ENCODE measurements at places on chromosomes 1 and 21.

- DNase-seq: no peak
Observed at GRCh38 chr1:167088746-167089417, 1.3 kb downstream of the GPA33 start.

- DNase-seq: no peak
Observed at GRCh38 chr1:218624052-218624451, 278.9 kb downstream of the TGFB2 start.

DNA sequence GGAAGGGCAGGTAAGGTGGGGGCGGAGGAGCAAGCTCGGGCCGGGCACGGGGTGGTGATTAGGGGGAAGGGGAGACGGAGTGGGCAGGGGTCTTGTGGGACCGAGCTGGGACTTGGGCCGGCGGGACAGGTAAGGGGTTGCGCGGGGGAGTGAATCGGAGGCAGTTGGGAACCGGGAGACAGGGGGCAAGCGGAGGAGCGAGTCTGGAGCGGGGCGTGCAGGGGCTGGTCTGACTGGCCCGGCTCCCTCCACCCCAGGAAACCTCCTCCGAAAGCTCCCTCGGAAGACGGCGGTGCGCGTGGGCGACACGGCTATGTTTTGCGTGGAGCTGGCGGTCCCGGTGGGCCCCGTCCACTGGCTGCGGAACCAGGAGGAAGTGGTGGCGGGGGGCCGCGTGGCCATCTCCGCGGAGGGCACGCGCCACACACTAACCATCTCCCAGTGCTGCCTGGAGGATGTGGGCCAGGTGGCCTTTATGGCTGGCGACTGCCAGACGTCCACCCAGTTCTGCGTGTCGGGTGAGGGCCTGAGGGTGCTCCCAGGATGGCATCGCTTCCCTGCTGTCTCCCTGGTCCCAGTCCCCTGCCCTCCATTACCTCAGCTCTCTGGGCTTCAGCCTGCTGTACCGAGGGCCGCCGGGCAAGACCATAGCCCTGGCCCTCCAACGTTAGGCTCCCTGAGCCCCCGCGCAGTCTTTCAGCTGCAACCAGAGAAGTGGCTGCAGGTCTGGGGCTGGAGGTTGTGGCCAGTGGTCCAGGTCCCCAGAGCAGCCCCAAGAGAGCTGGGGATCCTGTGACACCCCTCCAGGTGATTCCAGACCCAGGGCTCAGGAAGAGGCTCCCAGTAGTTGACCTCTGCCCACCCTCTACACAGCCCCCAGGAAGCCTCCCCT lies 6.3 kb downstream of the OBSCN start:
- no peak for DNase-seq

DNA sequence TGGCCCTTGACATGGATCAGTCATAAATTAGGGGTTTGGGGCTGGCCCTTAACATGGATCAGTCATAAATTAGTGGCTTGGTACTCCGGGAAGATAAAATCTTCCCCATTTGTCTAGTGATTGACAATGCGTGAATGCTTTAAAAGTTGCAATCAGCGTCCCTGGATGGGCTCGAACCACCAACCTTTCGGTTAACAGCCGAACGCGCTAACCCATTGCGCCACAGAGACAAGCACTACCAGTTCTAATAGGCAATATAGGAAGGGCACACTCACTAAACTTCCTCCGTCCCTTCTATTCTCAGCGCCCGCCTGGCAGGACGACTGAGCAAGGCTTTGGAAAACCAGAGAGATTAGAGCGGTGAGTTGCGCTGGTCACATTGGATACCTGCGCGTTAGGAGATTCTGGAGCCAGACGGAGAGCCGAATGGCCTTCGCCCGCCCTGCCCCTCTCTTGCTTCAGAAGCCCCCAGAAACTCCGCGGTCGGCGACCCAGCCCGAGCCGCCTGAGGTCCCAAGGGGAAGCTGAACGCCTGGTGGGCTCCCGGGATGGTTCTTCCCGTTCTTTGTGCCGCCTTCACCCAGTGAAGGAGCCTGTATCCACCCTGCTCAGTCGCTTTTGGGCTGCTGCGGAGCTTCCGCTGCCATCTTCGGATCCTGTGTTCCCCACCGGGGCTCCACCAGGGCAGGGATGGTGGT lies 235.9 kb downstream of the FAM72C start:
- no peak for DNase-seq

- no peak for DNase-seq
Observed at GRCh38 chr1:94983171-94983739, 56.3 kb upstream of the CNN3 start.

DNA sequence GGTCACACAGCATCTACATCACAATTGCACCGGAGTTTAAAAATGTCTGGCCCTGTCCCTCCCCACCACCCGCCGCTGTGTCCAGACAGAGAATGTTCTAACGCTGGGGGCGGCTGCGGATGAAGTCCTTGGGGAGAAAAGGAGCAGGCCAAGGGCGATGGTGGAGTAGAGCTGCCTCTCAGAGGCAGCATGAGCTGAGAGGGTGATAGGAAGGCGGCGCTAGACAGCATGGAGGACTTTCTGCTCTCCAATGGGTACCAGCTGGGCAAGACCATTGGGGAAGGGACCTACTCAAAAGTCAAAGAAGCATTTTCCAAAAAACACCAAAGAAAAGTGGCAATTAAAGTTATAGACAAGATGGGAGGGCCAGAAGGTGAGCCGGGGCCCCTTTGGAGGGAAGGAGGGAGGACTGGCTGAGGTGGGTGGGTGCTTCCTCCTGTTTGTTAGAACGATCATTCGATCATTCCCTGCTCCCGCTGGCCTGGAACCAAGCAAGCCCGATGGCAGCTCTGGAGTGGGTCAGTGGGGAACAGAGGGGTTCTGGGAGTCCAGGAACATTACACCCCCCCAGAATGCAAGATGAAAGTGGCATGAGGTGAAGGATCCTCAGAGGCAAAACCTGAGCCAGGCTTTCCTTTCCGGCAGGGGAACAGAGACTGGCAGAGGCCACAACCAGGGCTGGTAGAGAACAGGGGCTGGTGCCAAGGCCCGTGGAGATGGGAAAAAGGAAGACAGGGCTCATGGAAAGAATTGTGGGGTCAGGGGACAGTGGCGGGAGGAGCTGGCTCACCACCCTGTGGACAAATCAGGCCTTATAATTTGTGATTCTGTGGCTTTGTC lies at the start of the genes FAM229A and TSSK3:
Gene FAM229A (minus strand): TSS at position 12 of the 840 bp plus-strand sequence. CDS start 394 bp downstream, outside the sequence.
Gene TSSK3 (plus strand): TSS at position 66 of the 840 bp plus-strand sequence. CDS start 163 bp downstream, at position 229.
- DNase-seq: no peak

All from activated CD8-positive, alpha-beta memory T cell treated with anti-CD3 and anti-CD28 coated beads for 48 hours (primary cell).